ENCODE measurements at places on chromosomes 3 and 15.

DNA sequence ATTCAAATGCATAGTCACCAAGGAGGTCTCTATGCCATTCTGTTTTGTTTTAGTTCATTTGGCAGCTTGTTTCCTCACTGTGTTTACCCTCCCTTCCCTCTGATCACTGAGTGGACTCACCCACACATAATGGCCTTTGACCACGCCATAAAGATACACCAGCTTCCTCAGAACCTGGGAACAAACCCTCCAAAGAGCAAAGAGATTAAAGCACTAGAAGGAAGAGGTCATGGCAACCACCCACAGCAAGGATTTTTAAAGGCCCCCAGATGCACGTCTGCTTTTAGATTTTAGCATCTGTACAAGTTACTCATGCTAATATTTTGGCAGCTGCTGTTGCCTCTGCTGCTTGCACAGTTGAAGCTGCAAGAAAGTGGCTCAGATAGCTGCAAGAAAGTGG, 47.9 kb upstream of the CADPS start:
- ATAC-seq: no peak

DNA sequence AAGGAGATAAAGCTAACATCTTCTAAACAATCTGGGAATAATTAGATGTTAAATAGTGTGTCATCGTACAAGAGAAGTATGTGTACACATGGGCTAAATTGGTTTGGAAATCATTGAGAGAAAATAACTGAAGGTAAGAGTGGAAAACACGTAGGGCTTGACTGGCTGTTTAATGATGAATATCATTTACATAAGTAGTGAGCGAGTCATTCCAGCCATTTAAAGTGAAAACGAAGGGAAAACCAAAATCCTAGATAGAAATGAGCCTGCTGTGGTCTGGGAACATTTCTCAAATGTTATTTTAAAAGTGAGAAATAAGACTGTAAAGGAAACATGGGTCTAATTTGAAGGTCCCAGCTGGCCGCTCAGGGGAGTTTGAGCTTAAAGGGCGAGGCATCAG, 41.9 kb upstream of the KCNMB2 start:
- no peak for ATAC-seq

DNA sequence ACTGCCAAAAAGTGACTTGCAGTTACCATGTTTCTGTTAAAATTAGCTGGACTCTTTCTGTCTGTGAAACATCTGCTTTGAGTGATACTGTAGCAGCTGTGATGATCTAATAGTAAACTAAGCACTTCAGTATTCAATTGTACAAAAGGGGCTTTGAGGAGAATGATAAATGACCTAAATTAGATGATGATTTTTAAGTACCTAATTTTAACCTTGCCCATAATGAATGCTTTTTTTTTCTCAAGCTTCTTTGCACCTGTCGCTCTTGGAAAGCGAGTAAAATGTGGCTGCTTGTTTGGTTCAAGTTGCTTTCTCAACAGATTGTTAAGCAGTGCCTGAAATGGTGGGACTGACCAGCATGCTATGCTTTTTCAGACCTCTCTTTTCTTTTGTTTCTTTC, 752.3 kb downstream of the EPHA3 start:
- ATAC-seq: no peak

DNA sequence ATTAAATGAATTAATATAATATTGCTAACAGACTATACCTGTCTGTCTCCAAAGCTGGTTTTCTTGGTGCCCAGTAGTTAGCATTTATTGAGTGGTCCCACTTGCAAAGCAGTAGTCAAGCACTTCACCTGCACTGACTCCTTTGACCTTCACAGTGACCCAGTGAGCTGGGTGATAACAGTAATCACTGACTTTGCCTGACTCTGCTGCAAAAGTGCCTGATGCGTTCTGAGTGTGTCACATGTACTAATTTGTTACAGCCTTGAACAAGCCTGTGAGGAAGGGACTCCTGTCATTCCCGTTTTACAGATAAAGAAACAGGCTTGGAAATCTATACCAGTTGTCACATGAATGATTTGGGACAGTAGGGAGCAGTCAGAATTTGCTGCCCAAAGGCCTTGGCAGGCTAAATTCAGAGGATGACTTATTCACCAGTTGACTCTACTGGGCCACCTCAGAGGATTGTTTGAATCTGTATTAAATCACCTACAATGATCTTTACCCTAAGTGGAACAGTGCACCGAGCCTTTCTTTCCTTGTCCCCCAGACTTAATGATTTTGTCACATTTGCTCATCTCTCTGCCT, 116.6 kb upstream of the PLXNA1 start:
- ATAC-seq: no peak

DNA sequence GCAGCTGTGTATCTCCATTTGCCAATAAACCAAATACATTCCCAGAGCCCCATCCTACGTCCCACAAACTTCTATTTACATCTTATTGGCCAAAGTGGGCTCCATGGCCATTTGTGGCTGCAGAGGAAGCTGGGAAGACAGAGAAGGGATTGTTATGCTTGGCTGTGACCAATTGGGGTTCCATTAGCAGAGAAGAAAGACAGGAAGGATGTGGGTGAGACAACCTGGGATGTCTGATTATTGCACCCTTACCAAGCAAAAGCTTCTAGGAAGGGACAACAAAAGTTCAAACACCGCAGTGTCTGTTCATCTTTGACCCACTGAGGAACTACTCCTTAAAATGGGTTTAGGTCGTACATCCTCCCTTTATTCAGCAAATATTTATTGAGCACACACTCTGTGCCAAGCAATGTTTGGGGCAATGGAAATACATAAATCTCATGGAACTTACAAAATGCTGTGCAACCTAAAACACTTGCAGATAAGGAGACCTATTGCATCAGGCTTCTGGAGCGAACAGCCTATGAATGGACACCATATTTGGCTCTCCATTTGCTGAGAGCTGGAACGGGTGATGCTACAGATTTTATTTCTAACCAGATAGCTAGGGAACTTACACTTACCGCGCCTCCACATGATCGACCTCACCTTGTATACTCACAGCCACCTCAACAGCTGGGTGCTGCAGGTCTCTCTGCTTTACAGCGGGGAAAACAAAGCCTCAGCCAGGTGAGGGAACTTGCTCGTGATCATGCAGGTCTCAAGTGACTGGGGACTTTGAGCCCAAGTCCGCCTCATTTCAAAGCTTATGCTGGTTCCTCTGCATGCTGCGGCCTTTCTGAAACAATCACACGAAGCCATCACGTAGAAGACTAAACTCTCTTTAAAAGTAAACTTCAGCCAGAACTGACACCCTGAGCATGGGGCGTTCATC, 21.4 kb upstream of the NR2E3 start:
- ATAC-seq: no peak

GRCh38 chr3:78978037-78978436, 789.8 kb downstream of the ROBO1 start:
- ATAC-seq: no peak

DNA sequence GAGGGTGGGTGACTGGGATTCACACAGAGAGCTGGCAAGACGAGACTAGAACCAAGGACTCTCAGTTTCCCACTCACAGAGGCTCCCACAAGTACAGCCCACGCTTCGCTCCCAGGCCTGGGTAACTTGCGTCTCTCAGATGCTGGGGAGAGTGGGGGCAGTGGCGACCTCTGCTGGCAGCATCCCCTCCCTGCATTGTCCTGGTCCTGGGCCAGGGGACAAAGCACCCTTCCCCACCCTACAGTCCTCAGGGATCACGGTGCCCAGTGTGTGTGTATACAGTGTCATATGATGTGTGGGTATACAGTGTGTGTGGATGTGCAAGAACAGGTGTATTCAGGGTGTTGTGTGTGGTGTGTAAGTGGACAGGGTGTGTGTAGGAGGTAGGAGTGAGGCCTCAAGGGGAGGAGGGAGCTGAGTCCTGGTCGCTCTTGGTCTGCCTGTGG, 12.8 kb downstream of the VILL start:
- peak; percentile 44 for ATAC-seq

- ATAC-seq: no peak
Measured at GRCh38 chr3:122697952-122698620, 17.4 kb downstream of the PARP14 start.

DNA sequence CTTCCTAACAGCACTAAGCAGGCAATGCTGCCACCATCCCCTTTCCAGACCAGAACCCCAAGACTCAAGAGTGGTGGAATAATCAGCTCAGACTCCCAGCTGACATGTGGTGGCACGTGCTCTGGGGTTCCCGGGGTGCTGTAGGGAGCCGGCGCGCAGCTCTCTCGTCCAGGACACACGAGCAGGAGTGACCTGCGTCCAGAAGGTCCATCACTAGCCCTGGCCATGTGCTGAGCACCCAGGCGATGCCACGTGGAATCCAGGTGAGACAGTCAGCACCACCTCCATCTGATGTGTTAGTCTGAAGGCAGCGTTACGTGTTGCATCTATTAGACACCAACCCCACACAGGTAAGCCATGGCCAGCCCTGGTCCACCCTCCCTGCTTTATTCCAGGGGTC, 78.2 kb downstream of the VGLL4 start:
- no peak for ATAC-seq

GRCh38 chr3:104323226-104323625, 1043.5 kb upstream of the ALCAM start:
- ATAC-seq: no peak

DNA sequence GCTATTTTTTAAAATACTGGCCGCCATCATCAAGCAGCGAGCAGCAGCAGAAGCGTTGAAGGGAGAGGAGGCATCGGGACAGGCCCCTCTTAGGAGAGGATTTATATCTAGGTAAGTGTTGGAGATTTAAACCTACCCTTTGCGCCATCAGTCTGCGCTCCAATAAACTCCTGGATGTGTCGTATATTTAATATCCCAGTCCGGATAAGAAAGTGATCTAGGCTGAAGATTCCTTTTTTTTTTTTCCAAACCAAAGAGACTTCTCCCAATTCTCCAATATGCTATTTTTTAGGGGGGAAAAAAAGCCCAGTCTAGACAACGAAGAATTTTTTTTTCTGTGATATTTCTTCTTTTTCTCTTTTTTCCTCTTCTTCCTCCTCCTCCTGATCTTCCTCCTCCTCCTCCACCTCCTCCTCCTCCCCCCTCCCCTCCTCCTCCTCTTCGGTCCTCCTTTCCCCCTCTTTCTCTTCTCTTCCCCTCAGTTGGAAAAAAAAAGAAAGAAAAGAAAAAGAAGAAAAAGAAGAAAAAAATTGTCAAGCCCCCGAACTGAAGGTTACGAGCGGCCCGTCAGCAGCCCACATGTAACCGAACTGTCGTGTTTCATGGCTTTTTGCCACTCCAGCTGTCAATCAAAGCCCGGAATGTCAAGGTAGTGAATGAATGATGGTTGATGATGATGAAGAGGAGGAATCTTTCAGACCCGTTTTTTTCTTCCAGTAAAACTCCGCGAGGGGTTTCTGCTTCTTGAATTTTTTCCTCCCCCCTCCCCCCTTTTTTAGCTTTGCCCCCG, 835 bp downstream of the MEIS2 start:
- ATAC-seq: no peak

GRCh38 chr3:193330555-193331204, 47.9 kb downstream of the ATP13A5 start:
- no peak for ATAC-seq

DNA sequence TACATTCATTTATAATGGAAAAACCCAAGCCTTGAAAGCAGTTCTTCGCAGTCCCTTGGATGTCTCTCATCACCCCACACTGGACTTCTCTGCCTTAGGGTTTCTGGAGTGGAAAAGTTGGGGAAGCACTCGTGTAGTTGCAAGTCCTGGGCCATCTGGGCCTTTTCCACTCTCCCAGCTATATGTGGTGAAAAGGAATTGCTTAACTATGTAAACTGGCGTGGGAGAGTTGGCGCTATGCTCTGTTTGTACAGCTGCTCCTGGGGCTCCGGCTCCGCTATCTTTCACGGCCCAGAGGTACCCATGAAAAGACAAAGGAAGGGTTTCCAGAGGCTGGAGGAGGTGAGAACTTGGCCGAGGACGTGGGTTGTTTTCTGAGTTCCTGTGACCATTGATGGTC, 81.1 kb upstream of the MYZAP start:
- ATAC-seq: no peak

DNA sequence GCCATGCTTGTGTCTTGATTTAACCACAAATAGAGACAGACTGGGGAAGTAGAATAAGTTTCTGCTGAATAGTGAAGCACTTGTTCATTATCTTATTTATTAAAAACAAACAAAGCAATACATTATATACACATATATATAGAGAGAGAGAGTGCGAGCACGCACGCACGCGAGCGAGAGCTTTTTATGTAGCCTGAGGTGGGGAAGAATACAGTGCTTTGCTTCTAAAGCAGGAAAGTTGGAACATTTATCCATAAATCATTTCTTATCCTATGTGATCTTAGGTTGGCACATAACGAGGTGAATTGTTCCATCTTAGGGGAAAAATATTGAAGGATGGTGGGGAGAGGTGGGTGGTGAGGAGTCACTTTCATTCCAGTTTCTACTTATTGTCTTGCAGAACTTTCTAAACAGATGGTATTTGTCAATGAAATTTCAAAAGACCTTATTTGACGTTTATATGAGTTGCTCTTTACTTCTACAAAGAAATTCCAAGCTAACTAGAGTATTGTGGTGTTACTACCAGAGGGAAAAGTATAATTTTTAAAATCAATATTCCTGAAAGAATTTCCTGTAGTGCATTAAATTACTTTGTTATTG, 110.0 kb downstream of the ATG7 start:
- ATAC-seq: no peak

GRCh38 chr3:139291276-139292051, 52.4 kb upstream of the MRPS22 start:
- no peak for ATAC-seq

DNA sequence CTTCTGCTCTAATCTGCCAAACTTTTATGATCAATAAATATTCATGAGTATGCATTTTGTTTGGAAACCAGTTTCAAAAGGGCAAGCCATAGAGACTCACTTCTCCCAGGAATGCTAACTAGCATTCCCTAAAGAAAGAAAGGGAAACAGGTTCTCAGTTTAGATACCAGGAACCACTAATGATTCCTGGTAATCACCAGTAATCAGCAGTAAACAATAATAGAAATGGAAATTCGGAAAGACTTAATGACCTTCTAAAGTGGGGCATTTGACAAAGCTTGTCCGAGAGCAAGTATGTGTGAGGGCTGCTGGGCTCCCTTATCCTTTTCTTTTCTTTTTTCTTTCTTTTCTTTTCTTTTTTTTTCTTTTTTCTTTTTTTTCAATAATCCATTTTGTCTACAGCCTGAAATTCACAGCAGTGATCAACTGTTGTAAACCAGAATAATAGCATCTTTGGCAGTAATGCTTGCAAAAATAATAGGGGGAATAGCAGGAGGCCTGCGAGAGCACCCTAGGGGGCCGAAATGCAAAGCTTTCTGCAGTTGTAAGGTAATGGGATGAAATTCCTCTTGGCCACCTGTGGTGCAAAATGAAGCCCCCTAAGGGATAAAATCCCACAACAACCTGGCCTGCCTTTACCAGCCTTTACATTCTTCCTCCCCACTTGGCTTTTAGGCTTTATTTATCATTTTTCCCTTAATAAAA, 253.2 kb downstream of the ZPLD1 start:
- no peak for ATAC-seq

GRCh38 chr15:73845907-73846306, 27.5 kb upstream of the TBC1D21 start:
- no peak for ATAC-seq

DNA sequence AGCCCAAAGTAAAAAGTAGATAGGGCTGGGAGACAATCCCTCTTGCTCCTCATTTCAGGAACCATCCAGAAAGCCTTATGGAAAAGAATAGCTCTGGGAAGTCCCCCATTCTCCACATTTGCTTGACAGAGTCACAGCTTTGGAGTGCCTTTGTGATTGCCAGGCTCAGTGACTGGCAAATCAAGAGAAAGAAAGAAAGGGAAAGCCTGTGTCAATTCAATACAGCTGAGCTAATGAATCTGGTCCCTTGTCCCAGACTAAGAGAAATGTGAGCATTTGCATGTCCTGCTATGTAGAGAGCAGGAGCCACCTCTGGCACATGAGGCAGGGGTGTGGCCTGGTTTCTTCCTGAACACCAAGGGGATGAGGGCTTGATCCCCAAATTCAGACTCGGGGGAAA, 14.9 kb upstream of the CTNNB1 start:
- ATAC-seq: no peak

- no peak for ATAC-seq
Measured at GRCh38 chr3:196915375-196915774, 27.0 kb downstream of the NCBP2 start.
